ENCODE measurements at places on chromosomes 11 and 22.
A peak's percentile ranks its signal among the peaks of the same experiment; 100 is the strongest.

- DNase-seq: no peak
Measured at GRCh38 chr11:16338393-16338792, 18.0 kb downstream of the SOX6 start.

DNA sequence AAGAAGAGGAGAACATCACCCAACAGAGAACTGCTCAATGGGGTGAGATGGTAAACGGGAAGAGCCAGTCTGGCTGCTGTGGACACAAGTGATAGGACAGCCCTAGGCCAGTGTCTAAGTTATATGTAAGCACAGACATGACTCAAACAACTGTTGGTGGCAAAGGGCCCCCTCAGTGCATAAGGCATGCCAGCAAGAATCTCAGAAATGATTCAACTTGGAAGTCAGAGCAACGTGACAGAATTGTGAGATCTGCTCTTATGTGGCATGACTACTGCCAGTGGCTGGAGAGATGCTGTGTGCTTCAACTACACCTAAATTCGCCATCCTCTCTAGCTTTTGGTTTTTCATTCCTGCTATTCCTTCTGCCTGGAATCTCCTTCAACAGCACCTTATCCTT, 7.4 kb downstream of the SLN start:
- DNase-seq: no peak

DNA sequence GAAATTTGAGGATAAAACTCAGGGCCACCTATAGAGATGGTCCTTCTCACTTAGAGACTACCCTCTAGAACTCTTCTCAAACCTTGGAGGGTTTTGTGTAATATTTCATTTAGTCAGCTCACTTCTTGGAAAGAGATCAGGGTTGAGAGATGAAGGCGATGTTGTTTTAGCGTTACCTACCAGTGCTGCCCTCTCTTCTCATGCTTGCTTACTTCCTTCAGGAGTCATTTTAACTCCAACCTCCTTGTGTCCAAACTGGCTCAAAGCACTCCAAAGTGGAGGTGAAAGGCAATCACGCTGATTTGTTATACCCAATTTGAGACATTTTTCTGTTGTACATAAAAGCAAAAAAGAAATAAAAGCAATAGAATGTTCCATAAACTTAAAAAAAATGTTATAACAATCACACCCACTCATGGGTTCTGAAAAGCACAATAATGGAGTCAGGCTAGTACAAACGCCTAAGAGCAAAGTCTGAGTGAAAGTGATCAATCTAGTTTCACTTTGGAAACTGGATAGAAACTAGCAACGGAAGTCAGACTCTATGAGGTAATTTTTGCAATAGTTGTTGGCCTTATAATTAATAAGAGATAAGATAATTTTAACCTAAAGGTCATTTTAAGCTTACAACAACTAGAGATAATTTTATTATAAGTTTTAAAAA, 117.1 kb downstream of the MRTFA start:
- no peak for DNase-seq

- no peak for DNase-seq
Measured at GRCh38 chr11:44324749-44325525, 15.0 kb upstream of the ALX4 start.

GRCh38 chr11:132187814-132188213, 817.4 kb downstream of the NTM start:
- no peak for DNase-seq

DNA sequence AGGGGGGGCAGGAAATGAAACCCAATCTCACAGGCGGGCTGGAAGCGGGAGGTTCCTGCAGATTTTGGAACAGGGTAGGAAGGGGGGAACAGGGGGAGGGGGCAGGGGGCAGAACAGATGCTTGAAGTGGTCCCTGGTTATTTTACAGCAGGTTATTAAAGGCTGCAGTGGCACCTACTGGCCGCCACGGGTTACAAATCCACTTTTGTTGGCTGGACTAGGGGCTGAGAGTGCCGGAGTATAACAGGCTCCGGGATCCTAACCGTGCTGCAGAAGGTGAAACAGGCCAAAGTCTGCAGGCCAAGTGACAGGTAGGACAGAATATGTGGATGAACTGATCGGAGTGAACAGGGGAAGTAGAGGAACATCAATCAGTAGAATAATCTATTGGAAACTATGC, 2.5 kb downstream of the ROBO3 start:
- DNase-seq: no peak

GRCh38 chr11:2933375-2934020, 4.3 kb upstream of the PHLDA2 start:
- DNase-seq: peak; percentile 89

GRCh38 chr11:14578541-14578956, 58.4 kb upstream of the PSMA1 start:
- no peak for DNase-seq

GRCh38 chr11:1486054-1486825, at the start of gene MOB2:
Gene MOB2, minus strand, starts transcription at chr11:1486779. Its CDS starts 223 bp downstream, at chr11:1486556.
- DNase-seq: peak; percentile 46

DNA sequence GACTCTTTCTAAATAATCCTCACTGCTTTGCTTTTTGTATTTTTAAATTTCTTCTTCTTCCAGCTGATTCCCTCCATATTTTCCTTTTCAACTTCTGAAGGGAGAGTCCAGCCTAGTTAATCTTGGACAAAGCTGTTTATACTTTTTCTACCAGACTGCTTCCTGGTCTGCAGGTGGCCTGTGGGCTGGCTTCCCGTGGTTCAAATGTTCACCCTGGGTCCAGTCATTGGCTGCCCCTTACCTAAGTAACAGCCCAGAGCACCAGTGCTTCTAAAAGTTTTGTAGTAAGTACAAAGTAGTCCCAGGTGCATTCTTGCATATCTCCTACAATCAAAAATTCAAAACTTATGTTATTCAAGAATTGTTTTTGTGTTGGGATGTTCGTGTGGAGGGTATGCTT, 19.1 kb downstream of the ZNF143 start:
- DNase-seq: no peak

DNA sequence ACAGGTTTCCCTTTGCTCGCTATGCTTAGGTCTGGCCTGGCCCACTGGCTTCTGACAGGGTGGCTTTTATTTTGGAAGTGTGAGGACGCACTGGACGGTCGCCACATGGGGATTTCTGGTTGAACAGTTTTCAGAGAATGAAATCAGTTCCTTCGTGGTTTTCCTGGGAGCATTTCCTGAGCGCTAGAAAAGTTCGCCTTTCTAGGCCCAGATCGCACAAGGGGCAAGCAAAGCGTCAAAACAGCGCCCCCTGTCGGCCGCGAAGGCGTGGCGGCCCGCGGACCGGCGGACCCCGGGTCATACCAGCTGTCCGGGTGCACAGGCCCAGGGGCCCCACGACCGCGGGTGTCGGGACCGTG, 12.7 kb upstream of the CYP2R1 start:
- DNase-seq: peak; percentile 85

Data from right cardiac atrium (tissue), 5 donors.